ENCODE measurements at places on chromosomes 4 and X.

DNA sequence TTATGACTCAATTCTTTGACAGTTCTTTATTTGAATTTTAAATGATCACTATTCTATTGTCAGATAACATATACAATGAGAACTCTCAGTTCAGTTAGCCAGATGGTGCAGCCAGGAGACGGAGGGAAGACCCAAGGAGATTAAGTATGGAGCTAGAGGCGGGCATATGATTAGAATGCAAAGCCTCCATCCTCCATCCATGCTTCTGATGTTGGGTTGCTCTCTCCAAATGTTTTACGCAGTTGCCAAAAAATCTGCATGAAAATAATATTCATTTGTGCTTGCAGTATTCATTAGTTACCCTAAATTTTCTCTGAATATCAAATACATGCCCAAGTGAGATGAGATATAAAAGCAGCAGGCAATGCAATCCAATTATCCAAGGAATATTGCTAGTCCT, 874.8 kb downstream of the C4orf33 start:
- DNase-seq, result no peak

DNA sequence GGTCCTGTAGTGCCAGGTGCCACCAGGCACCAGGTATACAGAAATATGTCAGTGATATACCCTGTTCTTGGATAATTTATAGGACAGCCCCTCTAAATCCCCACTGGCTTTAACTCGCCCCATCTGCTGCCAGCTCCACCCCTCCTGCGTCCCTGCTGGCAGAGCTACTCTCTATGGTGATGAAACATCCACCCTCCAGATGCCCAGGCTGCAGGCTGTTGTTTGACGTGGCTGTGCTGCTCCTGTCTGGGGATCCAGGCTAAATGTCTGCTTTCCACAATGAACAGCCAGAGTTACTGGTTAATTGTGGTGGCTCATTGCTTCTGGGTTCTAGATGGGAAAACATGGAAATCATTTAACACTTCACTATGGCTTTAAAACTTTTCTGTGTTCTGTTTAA, 12.9 kb downstream of the NHSL2 start:
- no peak for DNase-seq

GRCh38 chr4:87937523-87937922, 38.0 kb upstream of the SPP1 start:
- DNase-seq, result no peak

DNA sequence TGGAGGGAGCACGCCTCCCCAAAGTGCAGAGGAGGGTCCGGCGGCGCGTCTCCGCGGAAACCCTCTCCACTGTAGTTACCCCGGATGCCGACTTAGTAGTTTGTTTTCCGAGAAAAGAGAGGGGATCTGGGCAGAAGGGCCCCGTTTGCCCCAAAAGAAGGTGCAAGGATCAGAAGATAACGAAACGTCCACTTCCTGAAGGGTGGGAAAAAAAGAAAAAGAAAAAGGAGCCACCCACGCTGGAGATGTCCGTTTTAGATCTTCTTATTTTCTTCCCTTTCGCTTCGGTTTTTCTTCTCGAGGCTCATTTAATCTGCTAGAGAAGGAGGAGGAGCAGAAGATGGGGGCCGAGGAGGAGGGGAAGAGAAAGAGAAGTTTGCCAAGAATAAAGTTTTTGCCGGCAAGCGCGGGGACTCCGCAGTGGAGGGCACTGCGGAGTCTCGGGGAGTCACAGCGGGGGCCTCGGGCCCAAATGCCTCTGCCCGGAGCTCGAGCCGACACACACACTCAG, 517 bp downstream of the LEF1 start:
- DNase-seq, result no peak

- no peak for DNase-seq
These were observed 28.6 kb downstream of the FAM241A start for GRCh38 chr4:112173593-112174558.

DNA sequence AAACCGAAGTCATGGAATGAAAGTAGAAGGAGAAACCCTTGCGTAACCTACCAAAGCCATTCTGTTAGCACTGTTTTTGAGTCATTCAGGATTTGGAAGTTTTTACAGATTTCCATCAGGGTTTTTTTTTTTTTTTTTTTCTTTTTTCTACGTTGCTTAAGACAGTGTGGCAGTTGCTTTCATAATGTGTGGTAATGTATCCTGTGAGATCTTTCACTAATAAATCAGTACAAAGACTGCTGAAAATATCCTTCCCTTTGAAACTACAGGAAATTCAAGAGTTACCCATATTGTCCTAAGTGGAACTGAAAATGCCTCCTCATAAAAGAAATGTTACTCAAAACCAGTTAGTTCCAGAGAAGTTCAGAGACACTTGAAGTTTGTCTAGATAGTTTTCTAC, 137.8 kb downstream of the RAPGEF2 start:
- DNase-seq, result no peak

DNA sequence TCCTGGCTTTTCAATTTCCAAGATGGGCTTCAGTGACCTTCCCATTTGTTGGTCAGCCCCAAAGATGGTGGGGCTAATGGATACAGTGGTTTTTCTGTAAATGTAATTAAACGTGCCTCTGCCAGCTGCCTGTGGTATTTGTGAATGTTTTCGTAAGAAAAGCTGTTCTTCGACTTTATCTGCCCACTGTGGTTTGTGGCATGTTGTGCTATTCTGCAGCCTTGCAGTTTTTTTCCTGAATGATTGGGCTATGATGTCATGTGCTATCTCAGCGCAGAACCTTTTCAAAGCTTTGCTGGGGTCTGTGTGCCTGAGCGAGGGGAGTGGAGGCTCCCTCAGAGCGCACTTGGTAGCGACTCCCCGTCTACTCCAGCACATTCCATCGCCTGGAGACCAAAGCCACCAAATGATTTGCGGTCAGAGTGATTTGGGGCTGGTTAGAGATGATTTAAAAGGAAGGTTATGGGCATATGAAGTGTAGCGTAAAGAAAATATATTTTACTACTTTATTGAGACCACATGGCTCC, 137.5 kb downstream of the PALLD start:
- no peak for DNase-seq

DNA sequence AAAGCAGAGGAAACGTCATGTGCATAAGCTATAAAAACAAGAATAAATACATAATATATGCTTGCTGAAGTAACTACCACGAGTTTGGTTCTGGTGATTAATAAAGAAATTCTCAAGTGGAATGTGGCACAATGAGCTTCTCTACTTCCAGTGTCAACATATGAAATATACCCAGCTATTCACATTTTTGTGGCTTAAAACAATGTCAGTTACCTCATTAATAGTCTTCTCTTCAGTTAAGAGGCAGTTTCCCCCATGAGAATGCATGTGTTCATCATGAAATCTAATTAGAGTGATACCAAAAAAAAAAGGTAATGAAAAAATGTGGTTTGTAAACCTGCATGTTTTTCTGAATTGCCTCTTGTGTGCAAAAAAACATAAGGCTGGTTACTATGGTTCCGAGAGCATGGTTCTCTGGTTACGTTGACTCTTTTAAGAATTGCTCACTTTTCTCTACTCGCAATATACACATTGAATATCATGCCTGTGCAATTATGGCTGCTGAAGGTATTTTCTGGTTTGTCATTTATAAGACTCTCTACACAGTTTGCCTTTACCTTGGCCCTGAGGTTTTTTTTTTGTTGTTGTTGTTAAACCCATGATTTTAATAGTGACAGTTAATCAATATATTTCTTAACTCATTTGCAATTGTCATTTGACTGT, 108.2 kb downstream of the PCDH7 start:
- no peak for DNase-seq

DNA sequence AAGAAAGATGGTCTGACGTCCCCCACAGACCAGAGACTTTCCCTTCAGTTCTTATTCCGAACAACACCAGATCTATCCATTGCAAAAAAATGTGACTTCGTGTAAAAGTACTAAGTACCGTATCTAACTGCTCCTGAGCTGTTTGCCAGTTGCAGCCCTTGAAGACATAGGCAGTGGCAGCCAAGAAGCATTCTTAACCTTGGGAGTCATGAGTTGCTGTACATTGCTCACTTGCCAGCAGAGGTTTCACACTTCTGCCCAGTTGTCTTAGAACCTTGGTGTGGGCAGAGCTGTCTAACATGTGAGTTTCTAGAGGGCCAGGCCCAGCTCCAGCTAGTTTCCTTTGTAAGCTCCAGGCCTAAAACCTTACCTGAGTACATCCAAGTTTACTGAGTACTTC, 10.5 kb upstream of the CHRDL1 start:
- no peak for DNase-seq

- no peak for DNase-seq
These were observed 1.1 kb downstream of the TAFAZZIN start for GRCh38 chrX:154412468-154412867.

DNA sequence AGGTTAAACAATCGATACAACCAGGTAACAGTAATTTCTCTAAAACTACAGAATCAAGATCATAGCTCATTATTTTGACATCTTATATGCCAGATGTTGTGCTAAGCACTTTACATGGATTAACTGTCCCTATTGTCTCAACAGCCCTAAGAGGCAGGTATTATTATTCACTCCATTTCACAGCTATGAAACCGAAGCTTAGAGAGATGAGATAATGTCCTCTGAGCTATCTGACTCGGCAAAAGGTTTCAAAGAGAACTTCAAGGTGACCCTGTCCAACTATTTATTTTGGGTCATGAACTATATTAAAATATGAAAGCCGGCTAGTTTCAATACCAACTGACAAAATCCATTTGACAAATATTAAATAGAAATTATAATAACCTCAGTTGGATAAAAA, 10.3 kb downstream of the SLC25A5 start:
- no peak for DNase-seq

DNA sequence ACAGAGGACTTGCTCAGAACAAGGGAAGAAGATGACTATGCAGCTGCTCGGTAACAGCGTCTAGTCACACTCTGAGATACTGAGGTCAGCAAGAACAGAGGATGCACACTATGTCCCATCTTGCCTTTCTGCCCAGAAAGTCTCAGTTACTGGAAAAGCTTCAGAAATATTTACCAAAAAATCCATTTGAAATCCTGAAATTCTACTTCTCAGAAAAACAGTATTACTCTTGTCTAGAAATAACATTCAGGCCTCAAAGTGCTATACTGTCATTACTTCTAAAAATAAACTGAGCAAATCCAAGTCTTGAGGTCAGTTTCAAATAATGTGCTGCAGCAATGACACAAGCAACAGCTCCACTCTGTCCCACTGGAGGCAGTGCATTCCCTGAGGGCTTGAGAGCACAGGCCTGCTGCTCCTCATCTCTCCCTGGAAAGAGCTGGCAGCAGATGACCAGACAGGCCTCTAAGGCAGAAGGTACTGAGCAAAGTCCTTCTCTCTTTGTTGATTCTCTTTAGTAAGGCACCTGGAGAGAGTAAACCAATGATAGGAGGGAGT, 76.9 kb downstream of the CAMK2D start:
- peak; percentile 40 for DNase-seq

- DNase-seq, result no peak
These were observed 193.3 kb upstream of the FAM9B start for GRCh38 chrX:9227276-9227675.

- DNase-seq, result no peak
These were observed 28.0 kb downstream of the ARX start for GRCh38 chrX:24987731-24988130.

- no peak for DNase-seq
These were observed 401.5 kb upstream of the DIPK2B start for GRCh38 chrX:45602151-45602550.

GRCh38 chr4:123250843-123251242, 145.8 kb upstream of the SPRY1 start:
- no peak for DNase-seq

DNA sequence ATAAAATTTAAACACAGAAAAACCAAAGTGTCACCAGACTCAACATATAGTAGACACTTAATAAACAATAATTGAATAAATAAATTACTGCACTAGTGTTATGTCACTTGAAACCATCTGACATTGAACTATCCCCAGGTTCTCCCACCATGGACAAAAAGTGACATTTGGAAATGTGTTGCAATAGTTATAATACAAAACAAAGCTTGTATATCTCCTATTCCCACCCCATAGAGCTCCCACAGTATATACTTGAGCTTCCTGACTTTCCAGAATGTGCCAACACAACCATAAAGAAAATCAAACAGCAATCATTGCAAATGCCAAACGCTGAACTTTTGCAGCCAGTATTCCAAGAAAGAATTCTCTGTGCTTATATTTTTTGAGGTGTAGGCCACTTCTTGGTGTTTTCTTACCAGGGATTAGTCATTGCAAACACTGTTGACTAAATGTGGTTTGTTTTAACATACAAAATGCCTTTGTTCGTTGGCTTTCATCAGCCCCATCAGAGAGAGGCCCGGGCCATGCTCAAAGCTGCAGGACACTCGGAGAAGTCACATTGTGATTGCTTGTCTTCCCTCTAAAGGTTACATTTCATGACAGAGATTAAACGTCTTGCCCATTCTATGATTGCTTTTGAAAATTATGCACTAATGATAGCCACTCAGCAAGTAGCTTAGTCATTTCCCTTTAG, 33.8 kb downstream of the PPARGC1A start:
- no peak for DNase-seq

DNA sequence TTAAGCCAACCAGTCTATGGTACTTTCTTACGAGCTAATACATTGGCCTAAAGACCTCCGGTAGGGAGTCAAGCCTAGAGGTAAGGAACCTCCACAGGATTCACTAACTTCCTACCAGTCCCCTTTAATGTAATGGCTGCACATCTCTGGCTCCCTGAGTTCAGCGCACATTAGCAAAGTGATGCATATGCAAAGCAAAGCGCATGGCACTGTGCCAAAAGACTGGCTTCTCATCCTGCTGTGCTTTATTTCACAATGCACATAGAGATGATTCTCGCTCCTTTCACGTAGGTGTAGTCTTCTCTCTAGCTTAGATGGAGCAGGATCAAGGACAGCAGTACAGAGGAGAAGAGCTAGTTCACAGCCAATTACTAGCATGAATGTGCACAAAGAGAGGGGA, 14.6 kb upstream of the CLTRN start:
- no peak for DNase-seq

DNA sequence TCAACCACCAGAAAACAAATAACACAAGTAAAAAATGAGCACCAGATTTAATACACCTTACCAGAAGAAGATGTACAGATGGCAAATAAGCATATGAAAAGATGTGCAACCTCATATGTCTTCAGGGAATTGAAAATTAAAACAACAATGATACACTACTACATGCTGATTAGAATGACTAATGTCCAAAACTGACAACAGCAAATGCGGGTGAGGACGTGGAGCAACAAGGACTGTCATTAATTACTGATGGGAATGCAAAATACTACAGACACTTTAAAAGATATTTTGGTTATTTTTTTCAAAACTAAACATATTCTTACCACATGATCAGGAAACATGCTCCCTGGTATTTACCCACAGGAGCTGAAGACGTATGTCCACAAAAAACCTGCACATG, 140.3 kb downstream of the FRYL start:
- DNase-seq, result no peak

GRCh38 chr4:40962551-40963180, 212.9 kb downstream of the NSUN7 start:
- DNase-seq, result no peak

DNA sequence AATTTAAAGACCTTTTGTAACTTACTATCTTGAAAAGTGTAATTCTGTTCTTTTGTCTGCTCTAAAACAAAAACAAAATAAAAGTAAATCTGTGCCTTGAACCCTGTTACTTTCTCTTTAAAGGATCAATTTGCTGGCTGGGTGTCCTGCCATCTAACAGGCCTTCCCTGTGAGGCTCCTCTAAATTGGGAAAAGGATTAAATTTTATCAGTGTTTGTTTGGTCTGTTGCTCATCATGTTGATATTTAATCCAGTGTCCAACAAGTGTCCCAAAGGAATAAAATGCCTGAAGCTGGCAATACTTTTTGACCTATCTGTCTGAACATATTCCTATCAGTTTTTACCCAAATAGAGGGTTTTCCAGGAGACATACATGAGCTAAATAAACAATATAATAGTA, 688.7 kb downstream of the IL1RAPL1 start:
- no peak for DNase-seq

- DNase-seq, result no peak
These were observed 744.1 kb downstream of the STIM2 start for GRCh38 chr4:27604692-27605091.

All from stimulated activated CD4-positive, alpha-beta T cell treated with anti-CD3 and anti-CD28 coated beads, Interleukin-2, amount 100 ng/mL, for 24 hours (primary cell).